Activated T-cell treated with anti-CD3 and anti-CD28 coated beads for 24 hours (primary cell): ENCODE measurements at places on chromosomes 12 and 14.

- no peak for DNase-seq
Observed at GRCh38 chr12:47797441-47797840, 22.3 kb downstream of the HDAC7 start.

DNA sequence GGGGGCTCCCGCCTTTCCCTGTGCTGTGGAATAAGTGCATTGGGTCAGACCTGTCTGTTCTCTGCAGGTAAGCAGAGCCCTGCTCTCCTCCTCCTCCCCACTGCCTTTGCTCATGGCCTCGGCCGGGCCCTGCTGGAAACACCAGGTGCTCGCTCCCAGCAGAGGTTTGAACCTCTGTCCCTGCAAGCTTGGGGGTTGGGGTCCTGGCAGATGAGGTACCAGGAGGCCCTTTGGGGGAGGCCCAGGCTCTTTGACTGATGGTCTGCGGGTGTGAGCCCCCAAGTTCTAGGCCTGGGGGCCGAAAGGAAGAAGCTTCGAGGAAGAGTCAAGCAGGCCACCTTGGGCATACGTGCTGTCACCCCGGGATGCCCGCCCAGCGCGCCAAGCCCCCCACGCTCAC lies 22.1 kb upstream of the CEP170B start:
- DNase-seq, result no peak

DNA sequence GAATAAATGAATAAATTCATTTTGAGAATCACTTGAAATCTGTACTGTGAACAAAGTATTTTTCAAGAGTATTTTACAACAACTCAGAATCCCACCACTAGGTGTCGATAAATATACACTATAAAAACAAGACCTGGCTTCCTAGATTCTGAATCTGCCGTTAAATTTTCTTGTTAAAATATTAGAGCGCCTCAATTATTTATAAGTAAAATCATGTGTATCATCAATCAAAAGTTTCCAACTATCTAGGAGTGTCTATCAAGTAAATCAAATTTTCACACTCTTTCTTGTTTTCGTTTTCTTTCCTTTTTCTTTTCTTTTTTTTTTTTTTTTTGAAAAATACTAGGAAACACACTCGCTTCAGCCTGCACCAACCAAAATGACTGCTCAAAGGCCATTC lies 179.2 kb upstream of the DCN start:
- DNase-seq, result no peak

DNA sequence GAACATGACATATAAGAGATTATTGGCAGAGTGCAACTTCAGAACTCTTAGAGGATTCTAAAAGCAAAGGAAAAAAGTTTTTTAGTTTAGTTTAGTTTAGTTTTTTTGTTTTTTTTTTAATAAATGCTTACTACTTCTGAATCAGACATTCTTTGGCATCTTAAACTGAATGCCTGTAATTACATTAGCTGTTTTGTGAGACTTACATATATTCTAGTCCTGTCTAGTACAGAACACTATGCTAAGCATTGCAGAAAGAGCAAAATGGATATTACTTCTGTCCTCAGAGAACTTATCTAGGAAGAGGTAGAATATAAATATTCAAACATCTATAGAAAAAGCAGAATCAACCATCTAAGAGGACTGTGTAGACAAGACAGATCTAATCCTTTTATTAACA lies 133.2 kb downstream of the RAD51B start:
- no peak for DNase-seq

GRCh38 chr12:8698879-8699278 lies 1.1 kb downstream of the RIMKLB start:
- no peak for DNase-seq

DNA sequence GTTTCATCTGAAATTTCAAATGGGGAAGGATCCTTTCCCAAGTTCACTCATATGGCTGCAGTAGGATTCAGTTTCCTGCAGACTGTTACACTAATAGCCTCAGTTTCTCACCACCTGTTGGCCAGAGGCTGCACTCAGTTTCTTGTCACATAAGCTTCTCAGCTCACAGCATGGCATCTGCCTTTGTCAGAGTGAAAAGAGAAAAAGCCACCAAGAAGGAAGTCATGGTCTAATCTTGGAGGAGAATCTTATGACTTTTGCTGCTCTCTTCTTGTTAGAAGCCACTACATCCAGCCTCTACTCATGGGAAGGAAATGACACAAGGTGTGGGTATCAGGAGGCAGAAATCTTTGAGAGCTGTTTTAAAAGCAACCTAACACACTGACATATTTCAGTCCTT lies 39.4 kb upstream of the BTG1 start:
- no peak for DNase-seq

DNA sequence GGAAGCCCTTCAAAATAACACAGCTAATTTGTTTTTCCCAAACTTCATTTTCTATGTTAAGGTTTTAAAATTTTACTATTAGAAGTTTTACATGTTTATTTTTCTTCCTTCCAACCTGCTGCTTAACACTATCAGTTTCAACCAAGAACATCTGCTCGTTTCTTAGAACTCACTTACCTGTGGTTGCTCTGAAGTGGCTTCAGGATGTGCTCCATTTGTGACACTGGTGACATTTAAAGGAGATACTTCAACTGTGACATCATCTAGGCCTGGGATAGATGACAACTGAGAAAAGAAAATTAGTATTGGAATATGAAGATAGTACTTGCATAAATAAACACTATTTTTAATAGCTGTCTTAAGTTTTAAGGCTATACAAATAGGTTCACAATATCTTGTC lies 17.9 kb downstream of the WASHC3 start:
- no peak for DNase-seq

DNA sequence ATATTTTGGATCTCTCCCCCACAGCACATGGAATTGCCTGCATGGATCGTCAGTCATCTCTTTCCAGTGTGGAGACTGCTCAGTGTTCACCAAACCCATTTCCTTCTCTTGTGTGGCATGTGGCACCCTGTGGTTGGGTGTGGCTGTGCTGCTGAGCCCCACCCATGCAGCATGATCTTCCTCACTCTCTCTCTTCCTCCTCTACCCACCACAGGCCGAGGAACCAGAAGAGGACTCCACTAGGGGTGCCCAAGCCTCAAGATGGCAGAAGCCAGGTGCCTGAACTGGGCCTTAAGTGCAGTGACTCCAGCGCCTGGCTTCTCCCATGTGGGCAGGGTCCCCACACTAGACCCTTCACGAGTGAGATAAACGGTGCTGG lies 66.8 kb upstream of the GPR68 start:
- DNase-seq, result no peak

- no peak for DNase-seq
Observed at GRCh38 chr12:132514838-132515237, 24.9 kb downstream of the FBRSL1 start.

- no peak for DNase-seq
Observed at GRCh38 chr12:132710043-132710404, 618 bp upstream of the PGAM5 start.

DNA sequence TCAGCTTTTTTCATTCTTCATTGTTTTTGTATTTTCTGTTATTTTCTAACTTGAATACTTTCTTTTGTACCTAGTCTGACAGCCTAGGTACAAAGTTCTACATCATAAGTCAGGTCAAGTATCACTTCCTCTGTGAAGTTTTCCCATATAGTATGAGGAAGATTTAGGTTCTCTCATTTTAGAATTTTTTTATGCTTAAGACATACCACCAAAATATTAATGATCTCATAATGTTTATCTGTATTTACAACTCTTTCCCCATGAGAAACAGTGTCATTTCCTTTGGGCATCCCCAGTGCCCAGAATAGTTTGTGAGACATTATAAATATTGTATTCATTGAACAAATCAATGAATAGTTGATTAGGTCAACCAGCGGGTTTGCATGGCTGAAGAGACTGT lies 3.1 kb upstream of the ATF7IP start:
- DNase-seq, result no peak

GRCh38 chr14:91292491-91292890 lies 48.0 kb upstream of the GPR68 start:
- no peak for DNase-seq

- DNase-seq, result no peak
Observed at GRCh38 chr14:59036134-59036533, 152.3 kb upstream of the DAAM1 start.

DNA sequence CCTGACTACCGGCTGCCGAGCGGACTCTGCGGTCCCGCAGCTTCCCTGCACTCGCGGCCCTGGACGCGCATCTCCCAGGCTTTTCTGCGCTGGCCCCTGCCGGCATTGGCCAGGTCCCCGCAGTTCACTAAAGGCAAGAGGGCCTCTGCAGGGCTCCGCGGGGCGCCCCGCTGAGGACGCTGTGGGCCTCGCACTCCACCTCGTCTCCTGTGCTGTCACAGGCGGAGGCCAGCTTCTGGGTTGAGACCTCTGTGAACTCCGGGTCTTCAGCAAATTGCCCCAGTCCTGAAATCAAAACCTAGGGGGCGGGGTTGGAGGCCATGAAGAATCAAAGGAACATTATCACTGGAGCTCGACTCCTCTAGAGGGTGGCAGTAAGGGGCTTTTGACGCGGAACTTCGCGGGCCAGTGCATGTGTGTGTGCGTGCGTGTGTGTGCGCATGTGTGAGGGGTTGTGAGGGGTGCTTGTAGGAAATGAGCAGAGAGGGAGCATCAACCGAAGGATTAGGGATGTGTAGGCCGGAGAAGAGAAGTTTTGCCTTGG lies 68.5 kb upstream of the CAPRIN2 start:
- DNase-seq, result peak; percentile 10

DNA sequence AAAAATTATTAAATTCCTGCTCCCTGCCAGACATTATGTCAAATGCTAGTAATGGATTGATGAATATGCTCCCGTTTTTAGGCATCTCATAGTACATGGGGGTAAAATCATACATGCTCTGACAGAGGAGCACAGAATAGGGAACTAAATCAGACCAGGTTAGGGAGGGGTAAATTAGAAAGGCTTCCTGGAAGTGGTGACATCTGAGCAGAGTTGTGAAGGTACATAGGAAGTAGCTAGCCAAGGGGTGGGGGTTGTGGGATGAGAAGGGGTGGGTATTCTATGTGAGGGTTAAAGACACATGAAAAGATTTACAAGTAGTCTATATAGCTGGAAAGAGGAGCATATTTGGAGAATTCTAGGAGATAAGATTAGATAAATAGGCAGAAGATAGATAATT lies 171.7 kb upstream of the FBXO33 start:
- DNase-seq, result no peak

DNA sequence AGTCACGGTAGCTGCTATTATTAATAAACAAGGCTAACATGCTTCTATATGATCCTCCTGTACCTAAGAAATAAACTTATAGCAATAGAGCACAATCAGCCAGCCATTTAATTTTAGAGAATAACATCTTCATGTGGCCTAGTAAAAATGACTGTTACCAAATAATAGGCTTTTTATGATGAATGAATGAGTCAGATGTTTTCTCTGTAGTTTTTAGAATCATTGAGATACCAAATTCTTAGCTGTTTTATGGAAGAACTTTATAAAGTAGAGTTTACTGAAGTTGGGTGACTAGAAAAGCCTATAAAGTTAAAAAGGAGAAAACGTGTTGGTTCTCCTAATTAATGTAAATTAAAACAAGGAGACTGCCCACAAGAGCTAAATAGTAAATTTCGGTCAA lies 40.7 kb downstream of the WNK1 start:
- no peak for DNase-seq

DNA sequence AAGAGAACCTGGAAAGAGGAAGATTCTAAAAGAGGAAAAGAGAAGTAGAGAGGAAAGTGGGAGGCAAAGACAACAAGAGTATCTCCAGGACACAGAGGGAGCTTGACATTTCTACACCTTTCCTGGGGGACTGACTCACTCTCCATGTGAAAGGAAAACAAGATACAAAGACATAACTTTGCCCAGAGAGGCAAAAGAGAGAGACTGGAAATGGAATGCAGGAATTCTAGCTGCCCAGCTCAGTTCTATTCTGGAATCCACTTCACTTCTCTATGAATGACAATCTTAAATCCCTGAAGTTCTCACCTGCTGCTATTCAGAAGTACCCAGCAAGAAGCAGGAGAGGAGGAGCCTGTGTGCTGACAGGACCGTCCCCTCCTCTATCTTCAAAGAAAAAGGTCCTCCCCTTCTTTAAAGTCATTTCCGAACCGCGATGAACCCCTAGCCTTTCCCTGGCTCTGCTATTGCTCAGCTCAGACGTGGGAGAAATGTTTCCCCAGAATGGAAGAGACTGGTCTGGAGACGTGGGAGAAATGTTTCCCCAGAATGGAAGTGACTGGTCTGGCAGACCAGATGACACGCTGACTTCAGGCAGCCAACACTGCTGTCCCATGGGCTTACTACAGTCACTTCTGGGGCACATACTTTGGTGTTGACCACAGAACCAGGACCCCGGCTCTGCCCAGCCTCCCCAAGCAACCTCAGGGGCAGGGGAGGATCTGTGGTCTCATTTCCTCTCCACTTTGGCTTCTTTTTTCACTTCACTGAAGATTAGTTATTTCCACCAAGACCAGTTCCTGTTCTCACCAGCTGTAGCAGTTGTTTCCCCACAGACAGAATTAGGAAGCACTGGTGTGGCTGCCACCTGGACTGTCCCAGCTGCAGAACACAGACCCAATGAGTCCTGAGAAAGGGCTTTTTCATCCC lies 8.3 kb downstream of the FMNL3 start:
- no peak for DNase-seq

GRCh38 chr14:95713596-95714371 lies at the start of gene TCL1A:
Gene TCL1A, minus strand, starts transcription at chr14:95714125. Its CDS starts 59 bp downstream, at chr14:95714066.
- DNase-seq, result no peak

GRCh38 chr12:24900196-24900595 lies 48.7 kb downstream of the BCAT1 start:
- DNase-seq, result no peak

DNA sequence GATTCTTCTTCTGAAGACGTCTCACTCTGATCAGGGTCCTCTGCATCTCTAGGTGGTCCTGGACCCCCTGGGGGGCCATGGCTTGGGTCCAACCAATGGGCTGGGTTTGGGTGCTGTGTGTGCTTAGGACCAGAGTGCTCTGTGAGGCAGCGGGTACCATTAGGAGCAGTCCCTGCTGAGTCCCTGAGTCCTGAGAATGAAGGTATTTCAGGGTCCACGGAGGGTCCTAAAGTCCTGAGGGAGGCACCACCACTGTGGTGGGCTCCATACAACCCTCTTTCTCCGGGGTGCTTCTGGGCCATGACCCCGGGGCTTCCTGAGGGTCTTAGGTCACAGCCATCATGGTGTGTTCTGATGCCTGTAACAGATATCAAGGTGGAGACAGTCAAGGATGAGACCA lies 1.0 kb downstream of the DNAJC14 start:
- DNase-seq, result no peak

GRCh38 chr12:95922231-95922630 lies 20.2 kb downstream of the CCDC38 start:
- DNase-seq, result no peak

GRCh38 chr14:54117924-54118323 lies 161.3 kb upstream of the BMP4 start:
- no peak for DNase-seq

DNA sequence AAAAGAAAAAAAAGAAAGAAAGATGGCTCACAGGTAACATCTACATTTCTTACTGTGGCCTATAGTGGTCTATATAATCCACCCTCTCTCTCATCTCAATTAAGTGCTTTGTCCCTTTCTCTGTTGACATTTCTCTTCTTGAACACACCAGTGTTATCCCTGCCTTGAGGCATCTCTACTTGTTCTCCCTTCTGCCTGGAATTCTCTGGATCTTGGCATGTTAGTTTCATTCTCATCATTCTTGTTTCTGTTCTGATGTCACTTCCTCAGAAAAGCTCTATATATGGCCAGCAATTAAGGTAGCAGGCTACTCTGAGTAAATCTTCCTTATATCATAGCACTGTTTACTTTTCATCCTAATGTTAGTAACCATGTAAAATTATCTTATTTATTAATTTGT lies 155.7 kb upstream of the PDZRN4 start:
- no peak for DNase-seq

- no peak for DNase-seq
Observed at GRCh38 chr14:74085047-74085637, 386 bp downstream of the LIN52 start.
